ENCODE measurements at places on chromosomes 3 and 15.

- no peak for DNase-seq
These were observed 55.5 kb downstream of the MYO1E start for GRCh38 chr15:59317211-59317610.

DNA sequence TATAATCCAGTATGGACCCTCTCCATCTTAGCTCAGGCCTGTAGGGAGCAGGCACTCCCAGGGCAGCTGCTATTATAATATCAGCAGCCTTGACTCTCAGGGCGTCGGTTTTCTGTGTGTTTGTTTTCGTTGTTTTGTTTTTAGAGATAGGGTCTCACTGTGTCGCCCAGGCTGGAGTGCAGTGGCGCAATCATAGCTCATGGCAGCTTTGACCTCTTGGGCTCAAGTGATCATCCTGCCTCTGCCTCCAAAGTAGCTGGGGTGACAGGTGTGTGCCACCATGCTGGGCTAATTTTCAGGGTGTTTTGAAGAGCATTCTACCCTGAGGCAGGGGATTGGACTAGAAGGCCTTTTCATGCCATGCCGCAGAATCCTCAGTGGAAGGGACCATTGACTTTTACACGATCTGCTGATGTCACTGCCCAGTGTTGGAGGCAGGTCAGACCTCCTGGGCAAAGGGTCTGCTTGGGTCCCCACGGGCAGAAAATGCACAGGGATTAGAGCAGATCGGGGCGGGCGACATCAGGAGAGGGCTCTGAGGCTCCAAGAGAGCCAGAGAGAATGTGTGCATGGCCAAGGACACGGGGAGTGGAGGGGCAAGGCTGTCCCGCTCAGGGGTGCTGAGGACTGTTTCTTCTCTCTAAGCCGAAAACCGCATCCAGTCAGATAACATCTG is 7.8 kb downstream of the MELTF start:
- no peak for DNase-seq

DNA sequence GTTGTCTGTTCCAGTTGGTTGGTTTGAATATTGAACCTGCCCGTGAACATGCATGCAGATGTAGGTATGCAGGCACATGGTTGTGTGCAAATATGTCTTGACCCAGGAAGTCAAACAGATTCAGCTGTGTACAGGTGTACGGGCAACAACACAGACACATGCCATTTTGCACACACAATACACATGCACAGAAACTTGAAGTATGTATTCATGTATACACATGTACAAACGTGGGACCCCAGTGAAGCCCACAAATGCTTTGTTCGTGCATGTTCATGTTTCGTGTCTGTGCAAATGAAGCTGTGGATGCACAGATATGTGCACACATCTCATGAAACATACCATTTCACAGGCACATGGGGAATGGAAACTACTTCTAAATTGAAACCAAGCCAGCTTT is 30.7 kb downstream of the IDH3A start:
- no peak for DNase-seq

DNA sequence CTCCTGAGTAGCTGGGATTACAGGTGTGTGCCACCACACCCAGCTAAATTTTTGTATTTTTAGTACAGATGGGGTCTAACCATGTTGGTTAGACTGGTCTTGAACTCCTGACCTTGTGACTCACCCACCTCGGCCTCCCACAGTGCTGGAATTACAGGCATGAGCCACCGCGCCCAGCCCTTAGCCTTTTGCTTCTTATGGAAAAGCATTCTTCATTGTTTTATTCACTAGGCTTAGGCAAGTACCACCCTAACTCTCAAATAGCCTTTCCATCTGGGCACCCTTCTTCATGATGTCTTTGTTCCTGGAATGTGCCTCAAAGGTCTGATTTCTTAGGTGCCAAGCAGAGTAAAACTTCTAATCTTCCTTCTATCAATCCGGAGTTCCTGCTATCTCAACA is 641.8 kb downstream of the FHIT start:
- DNase-seq = no peak

DNA sequence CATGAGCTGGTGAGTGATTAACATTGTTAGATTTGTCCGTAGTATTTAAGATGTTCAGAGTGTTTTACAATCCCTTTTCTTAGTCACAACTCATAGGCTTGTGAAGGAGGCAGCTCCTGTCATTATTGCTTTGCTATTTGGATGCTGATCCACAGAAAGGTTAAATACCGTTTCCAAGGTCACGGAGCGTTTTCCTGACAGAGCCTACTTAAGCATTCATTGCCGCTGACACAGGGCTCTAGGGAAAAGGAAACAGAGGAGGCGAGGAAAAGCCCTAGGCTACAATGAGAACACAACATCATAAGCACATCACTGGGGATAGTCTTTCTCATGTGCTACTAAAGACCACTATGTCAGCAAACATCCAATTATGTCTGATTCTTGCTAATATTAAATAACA is 38.5 kb upstream of the CPB1 start:
- no peak for DNase-seq

DNA sequence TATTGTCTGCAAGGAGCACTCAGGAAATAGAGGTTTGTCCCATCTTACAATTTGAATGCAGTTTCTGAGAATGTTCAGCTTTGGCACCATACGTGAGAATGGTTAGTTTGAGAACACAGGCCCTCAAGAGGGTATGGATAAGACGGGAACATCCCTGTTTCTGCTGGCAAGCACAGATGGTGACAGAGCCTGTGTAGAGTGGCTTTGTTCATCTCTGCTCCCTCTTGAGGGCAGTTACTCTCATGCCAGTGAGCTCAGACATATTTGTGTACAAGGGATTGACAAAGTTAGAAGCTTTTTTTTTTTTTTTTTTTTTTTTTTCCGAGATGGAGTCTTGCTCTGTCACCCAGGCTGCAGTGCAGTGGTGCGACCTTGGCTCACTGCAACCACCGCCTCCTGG is 71.5 kb upstream of the FILIP1L start:
- DNase-seq = no peak

DNA sequence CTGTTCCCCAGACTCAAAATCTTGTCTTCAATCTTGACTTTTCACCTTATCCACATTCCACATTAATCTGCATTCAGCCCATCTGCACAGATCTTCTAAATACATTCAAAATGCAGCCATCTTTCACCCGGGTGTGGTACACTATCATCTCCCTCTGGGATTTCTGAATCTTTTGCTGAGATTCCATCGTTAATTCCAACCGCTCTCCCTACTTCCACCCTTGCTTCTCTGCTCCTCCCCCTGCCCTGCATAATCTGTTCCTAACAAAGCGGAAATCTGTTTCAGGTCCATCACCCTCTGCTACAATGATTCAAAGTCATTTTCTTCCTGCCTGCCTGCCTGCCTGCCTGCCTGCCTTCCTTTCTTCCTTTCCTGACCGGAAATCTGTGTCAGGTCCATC is 7.9 kb upstream of the GOLGA8B start:
- no peak for DNase-seq

DNA sequence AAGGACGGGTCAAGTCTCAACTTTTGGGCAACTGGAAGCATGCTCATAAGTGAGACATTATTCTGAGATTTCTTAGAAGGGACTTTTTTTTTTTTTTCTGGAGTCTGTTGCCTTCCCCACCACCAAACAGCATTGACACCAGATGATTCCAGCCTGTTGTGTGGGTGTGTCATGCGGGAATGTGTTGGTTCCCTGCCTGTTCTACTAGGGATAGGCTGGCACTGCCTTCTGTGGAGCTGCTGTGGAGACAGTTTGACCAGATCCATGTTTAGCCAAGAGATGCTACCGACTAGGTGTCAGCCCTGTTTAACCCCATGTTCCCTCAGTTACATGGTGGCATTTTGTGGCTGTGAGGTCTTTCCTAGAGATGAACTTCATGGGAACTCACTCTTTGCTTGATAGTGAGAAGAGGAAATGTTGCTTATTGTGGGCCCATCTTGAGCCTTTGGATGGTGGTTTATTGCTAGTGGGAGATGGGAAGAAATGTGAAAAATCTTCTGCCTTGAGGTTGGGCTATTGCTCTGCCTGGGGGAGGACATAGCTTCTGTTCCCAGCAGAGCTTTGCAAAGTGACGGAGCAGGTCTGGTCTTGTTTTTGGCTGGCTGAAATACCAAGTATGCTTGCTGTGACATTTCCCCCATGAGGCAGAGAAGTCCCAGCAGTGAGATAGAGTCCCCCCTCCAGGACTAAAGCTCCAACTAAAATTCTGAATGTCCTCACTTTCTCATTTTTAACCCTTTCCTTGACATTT is 31.3 kb downstream of the TRAK1 start:
- DNase-seq = no peak

GRCh38 chr3:186844908-186845307 is 2.4 kb downstream of the ADIPOQ start:
- no peak for DNase-seq

DNA sequence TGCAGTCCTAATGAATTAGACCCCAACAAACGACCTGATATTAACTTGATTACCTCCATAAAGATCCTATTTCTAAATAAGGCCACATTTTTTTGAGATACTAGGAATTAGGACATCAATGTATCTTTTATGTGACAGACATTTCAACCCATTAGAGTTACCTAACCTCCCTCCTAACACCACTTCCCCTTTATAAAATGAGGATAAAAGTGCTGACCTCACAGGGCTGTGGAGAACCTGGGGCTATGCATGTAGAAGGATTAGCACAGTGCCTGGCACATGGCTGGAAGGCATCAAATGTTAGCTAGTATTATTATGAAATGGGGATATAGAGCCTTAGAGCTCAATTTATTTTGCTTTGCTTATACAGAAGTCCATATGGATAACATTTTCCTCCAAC is 53.5 kb upstream of the LRRN1 start:
- DNase-seq = no peak

GRCh38 chr3:126995926-126996512 is 13.1 kb downstream of the PLXNA1 start:
- DNase-seq = no peak

GRCh38 chr3:171277456-171278298 is 182.5 kb downstream of the TNIK start:
- DNase-seq = no peak

DNA sequence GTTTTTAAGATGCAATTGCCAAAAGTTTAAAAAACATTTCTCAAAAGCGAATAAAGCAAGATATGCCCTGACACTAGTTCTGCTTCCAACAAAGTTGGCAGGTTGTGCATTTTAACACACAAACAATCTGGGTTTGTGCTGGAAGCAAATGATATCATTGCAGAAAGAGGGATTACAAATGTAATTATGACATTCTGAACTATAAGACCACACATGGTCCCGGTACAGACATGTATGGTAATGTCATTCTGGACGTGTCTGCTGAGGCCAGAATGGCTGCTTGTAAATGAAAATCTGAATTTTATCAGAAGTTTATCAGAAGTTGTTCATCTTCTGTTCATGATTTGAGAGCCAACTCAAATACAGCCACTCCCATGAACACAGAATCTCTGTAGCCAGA is 10.7 kb downstream of the TMC3 start:
- no peak for DNase-seq

DNA sequence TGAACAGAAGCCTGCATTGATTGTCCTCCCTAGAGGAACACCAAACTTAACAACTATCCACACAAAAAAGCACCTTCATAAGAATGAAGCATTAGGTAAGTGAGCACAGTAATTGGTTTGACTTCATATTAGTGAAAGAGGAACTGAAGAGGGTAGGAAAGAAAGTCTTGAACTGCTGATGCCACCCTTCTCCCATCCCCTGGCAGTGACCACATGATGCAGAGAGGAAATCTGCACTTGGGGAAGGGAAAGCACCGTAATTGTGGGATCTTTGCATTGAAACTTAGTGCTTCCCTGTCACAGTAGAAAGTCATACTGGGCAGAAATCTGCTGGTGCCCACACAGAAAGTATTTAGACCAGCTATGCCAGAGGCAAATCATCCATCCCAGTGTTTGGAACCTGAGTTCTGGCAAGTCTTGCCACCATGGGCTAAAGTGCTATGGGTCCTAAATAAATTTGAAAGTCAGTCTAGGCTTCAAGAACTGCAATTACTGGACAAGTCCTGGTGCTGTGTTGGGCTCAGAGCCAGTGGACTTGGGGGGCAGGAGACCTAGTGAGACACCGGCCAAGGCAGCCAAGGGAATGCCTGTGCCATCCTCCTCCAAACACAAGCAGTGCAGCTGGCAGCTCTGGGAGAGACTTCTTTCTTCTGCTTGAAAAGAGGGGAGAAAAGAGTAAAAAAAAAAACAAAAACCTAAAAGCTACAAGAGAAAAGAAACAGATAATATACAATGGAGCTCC is 63.6 kb downstream of the SLC15A2 start:
- no peak for DNase-seq

DNA sequence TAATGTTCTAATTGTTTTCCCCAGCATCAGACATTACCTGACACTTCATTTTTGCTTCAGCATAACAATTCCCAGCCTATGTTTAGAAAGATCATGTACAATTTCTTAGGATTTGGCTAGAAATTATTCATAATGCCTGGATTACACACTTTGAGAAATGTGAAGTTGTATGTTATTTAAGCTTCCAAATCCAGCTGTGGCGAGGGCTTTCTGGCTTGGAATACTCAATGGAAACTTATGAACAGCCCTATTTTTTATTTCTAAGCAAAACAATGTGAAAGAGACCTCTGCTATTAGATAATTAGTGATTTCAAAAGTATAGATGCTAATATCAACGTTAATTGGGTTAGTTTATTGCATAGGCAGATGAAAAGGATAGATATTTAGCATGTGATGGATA is 341.6 kb downstream of the ZNF385D start:
- DNase-seq = no peak

GRCh38 chr3:33139996-33140395 is 26.2 kb downstream of the CRTAP start:
- no peak for DNase-seq

GRCh38 chr15:93241696-93242585 is 152.9 kb upstream of the RGMA start:
- DNase-seq = no peak

GRCh38 chr3:88291486-88291885 is 141.7 kb downstream of the C3orf38 start:
- DNase-seq = no peak

- no peak for DNase-seq
These were observed 342.9 kb downstream of the THSD4 start for GRCh38 chr15:71458089-71458660.

DNA sequence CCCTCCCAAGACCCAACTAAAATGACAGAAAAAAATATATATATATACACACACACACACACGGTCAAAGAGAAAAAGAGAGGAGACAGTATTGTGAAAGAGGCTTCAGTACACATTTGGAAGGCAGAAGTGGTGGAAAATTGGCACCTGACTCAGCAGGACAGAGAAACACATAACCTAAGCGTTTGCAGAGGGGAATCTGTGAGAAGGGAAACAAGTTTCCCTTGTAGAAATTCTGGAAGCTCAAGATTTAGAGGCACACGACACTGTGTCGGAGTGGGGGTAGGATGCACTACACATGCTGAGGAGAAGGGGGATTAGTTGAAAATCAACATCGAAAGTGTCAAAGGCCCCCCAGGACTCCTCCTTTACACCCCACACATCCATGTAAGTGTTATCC is 53.1 kb downstream of the PAK2 start:
- no peak for DNase-seq
